ENCODE measurements at places on chromosomes 13 and 19. TPM values are rescaled to one million over a fixed set of nuclear protein-coding genes. Genes with fewer than 3 reads are reported as not detected.

DNA sequence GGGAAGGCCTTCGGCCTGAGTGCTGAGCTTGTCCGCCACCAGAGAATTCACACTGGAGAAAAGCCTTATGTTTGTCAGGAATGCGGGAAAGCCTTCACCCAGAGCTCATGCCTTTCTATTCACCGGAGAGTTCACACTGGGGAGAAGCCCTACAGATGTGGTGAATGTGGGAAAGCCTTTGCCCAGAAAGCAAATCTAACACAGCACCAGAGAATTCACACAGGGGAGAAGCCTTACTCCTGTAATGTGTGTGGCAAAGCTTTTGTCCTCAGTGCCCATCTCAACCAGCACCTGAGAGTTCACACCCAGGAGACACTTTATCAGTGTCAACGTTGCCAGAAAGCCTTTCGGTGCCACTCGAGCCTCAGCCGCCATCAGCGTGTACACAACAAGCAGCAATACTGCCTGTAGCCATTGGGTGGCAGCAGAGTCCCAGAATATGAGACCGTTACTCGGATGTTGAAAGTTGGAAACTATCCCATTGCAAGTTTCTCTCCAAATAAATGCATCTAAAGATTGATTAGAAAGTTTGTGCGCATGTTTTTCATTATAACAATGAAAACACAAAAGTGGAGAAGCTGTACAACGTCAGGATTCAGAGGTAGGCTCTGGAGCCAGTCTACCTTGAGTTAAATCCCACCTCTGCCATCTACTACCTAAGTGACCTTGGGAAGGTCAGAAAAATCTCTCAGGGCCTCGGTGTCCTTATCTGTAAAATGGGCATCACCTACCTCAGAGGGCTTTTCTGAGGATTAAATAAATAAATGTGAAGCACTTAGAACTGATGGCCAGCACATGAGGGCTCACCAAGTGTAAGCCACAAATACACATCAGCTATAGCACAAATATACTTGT is 21.1 kb downstream of the ZNF473 start:
- peak; percentile 63 for DNase-seq

DNA sequence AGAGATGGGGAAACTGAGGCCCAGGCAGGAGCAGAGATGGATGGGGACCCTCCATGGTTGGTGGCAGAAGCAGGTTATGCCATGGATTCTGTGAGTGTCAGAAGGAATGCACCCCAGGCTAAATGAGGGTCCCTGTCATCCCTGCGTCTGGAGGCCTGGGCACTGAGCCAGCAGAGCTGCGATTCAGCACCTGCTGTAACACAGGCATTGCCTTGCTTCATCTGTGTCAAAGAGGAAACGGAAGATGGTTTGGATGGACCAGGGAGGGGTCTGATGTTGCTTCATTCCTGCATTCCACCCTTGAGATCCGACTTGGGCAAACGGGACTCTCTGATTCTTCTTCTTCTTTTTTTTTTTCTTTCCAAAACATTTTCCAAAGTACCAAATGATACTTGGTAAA is 1.2 kb downstream of the C5AR1 start:
- DNase-seq = no peak

- no peak for DNase-seq
These were observed 85.1 kb upstream of the SIAH3 start for GRCh38 chr13:45936621-45937020.

DNA sequence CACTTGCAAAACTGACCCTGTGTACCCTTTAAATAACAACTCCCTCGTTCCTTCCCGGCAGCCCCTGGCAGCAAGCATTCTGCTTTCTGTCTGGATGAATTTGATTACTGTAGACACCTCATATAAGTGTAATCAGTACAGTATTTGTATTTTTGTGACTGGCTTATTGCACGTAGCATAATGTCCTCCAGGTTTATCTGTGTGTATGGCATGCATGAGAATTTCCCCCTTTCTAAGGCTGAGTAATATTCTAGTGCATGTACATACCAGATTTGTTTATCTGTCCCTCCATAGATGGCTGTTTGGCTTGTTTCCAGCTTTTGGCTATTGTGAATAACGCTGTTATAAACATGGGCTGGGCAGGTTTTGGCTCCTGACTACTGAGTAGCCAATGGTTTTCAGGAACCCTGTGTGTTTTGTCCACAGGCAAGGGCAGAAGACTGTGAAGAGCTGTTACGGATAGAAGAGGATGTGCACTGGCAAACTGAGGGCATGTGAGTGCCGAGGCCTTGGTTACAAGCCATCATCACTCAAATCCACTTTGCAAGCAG is 98.0 kb downstream of the ESD start:
- DNase-seq = no peak

DNA sequence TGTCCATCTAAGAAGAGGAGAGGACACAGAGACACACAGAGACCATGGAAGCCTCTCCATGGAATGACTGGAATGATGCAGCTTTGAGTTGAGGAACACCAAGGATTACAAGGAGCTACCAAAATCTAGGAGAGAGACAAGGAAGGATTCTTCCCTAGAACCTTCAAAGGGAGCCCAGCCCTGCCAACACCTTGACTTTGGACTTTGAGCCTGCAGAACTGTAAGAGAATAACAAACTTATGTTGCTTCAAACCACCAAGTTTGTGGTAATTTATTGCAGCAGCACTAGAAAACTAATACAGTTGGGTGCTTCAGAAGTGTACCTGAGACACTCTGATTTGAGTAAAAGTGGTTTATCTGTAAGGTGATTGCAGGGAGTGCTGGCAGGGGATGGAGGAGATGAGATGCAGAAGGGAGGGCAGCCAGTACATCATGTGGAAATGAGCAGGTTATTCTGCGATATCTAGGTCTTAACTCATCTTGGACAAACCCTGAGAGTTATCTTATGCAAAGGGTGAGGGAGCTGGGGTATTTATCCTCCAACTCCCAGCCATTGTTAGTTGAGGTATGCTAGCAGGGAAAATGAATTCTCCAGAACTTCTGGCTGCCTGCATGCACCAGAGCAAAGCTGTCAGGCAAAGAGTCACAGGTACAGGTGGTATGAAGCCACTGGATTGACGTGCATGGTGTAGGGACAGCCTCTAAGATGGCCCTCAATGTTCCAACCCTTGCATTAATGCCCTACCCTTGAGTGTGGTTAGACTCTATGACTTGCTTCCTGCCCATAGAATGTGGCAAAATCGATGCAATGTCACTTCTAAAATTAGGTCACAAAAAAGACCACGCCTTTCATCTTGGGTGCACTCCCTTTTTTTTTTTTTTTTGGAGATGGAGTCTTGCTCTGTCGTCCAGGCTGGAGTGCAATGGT is 31.3 kb upstream of the ADGRL1 start:
- no peak for DNase-seq

DNA sequence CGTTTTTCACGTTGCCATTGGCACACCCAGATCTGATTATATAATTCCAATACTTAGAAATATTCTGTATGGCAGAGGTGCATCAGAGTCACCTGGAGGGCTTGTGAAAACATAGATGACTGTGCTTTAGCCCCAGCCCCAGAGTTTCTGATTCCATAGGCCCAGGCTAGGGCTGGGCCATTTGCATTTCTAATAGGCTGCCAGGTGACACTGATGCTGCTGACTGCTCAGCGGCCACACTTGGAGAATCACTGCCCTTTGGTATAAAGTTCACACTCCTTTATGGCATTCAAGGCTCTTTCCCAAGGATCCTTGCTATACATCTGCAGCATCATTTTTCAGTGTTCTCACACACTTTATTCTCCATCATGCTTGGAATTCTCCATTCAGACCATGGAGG is 137.1 kb downstream of the AKAP11 start:
- no peak for DNase-seq

DNA sequence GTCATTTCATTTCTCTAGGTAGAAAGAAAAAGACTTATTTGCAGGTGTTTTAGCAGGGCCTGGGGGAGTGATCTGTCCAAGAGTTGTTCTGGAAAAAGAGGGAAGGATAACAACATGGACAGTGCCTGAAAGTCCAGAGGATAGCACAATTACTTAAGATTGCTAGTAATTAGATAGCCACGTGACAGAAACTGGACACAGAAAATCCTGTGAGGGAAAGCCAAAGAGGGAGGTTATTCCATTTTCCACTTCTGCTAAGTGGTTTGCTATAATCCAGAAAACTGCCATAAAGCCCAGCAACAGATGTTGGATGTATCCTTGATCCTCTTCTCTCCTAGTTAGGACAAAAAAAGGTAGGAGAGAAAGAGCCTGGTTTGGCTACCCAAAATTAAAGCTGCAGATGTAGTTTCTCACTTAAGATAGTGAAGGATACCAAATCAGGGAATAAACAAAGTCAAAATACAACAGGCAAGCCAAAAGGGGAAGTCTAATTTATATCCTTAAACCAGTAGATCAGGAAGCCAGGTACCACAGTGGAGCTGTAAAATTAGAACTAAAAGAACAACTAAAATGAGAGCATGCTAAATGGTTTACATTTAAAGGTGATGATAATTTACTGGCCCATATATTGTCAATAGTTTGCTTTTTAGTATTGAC is 140.2 kb downstream of the VWA8 start:
- no peak for DNase-seq

DNA sequence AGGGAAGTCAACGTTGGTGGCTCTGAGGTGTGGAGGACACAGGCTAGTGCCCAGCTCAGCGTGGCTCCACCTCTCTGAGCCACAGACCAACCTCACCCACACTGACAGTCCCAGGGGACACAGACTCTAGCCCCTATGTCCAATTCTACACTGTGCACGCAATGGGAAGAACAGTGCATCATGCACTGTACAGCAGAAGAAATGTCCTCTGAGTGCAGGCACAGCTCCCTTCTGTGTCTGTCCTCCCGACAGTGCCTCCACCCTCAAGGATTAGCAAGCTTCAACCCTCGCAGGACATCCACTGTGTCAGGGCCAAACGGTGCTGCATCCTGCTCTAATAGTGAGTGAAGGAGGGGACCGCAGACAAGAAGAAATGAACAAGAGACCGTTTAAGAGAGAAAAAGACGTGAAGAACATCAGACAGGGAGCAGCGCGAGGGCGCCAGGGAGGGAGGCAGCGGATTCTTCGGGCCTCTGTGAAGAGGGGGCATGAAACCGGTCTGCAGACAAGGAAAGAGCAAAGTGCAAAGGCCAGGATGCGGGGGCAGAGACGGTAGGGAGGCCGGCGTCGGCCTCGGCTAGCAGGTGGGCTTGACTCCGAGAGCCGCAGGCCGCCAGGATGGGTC is 681 bp downstream of the ZNF837 start:
- DNase-seq = no peak

ZNF223 gene
- total RNA-seq = 5.5 TPM

SLC17A7 gene
- 0.21 TPM for total RNA-seq

GRCh38 chr19:33668968-33669367 is 47.2 kb downstream of the CHST8 start:
- no peak for DNase-seq

SLC7A1 gene
- total RNA-seq = 52.4 TPM

ATP4A gene
- total RNA-seq = not detected

- DNase-seq = no peak
These were observed 9.4 kb upstream of the SBK3 start for GRCh38 chr19:55554741-55555152.

DNA sequence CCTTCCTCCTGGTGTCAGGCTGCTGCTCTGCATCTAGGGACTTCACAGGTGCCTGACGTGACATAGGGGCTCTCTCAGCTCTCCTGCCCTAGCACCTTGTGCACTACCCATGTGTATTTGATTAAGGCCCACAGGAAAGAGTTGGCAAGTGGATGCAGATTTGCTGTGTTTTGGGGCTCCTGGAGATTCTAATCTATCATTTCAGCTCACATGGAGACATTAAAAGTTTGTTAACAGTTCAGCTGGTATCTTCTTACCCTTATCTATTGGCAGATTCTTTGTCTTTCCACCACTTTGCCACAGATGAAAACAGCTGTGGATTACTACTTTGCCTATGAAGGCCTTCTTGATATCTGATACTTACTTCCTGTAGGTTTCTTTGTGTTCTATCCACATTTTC is 41.9 kb downstream of the WASF3 start:
- no peak for DNase-seq

DNA sequence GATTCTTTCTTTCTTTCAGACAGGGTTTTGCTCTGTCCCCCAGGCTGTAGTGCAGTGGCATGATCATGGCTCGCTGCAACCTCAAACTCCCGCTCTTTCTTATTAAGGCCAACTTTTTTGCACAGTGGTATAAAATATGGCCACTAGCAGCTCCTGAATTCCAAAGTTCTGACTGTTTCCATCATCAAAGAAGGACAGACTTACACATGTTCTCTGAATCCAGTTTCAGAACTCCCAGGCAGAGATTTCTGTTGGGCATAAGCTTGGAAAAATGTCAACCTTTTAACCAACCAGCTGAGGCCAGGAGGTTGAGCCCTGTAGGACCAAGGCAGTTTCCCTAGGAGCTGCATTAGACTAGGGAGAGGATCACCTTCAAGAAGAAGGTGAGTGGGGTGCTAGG is 184.1 kb downstream of the HS6ST3 start:
- DNase-seq = no peak

DNA sequence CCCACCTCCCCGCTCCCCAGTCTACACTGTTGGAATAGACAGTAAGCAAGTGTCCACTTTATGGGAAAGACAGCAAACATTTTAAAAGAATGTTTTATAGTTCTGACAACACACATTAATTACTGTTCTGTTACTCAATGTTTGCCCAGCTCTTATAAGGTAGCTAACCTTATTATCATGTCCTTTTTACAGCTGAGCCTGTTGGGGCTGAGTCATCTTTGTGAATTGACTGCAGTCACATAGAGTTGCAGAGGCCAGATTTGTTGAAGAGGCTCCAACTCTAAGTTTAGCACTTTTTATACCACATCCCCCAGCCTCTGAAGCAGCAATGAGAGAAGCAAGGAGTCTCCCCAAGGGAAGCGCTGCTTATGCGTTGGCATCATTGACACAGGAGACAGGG is 76.2 kb downstream of the C13orf42 start:
- peak; percentile 3 for DNase-seq

DNA sequence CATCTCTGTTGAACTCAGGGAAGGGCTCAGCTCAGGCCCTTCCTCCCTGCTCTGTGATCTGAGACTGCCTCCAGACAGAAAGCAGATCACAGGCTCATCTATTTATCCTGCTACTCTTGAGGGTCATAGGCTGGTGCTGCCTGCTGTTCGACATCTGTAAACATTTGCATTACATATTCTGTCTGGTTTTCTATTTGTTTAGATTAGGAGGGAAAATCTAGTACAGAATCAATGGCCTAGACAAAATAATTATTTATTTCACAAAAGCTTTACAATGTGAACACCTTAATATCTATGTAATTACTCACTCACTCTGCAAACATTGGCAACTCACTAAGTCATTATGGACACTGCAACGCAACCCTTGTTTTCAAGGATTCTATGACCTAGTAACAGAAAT is 43.0 kb downstream of the CEP89 start:
- no peak for DNase-seq

- peak; percentile 39 for DNase-seq
These were observed 51.3 kb downstream of the WDR87 start for GRCh38 chr19:37855098-37855497.

THSD1 gene
- 1.8 TPM for total RNA-seq

- DNase-seq = peak; percentile 41
These were observed at the start of gene LRP3 for GRCh38 chr19:33193865-33194362. LRP3 (plus strand) TSS chr19:33194330; CDS start chr19:33194786, 456 bp downstream.
